ENCODE measurements at places on chromosomes 4 and X.

- DNase-seq: no peak
These were observed 33.9 kb downstream of the SLC39A8 start for GRCh38 chr4:102311407-102311806.

- no peak for DNase-seq
These were observed 127.4 kb upstream of the SFRP2 start for GRCh38 chr4:153916273-153916755.

- DNase-seq: no peak
These were observed 18.6 kb upstream of the SH3TC1 start for GRCh38 chr4:8180310-8181093.

DNA sequence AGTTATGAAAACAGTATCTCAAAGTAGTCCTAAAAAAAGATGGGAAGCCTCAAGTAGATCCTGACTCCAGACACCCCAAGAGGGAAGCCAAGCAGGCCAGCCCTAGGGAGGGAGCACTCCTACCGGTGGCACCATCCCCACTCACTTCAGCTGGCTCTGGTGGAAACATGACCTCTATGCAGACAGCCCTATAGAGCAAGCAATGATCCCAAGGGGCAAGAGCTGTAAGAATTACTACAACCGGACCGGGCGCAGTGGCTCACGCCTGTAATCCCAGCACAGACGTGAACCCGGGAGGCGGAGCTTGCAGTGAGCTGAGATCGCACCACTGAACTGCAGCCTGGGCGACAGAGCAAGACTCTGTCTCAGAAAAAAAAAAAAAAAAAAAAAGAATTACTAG lies 5.7 kb downstream of the LETM1 start:
- DNase-seq: no peak

DNA sequence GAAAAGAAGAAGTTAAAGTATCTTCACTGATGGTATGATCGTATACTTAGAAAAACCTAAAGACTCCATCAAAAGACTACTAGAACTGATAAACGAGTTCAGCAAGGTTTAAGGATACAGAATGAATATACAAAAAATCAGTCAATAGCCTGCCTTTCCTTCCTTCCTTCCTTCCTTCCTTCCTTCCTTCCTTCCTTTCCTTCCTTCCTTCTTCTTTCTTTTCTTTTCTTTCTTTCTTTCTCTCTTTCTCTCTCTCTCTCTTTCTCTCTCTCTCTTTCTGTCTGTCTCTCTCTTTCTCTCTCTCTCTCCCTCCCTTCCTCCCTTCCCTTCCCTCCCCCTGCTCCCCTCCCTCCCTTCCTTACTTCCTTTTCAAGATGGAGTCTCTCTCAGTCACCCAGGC lies 362.7 kb downstream of the BMPR1B start:
- DNase-seq: no peak

DNA sequence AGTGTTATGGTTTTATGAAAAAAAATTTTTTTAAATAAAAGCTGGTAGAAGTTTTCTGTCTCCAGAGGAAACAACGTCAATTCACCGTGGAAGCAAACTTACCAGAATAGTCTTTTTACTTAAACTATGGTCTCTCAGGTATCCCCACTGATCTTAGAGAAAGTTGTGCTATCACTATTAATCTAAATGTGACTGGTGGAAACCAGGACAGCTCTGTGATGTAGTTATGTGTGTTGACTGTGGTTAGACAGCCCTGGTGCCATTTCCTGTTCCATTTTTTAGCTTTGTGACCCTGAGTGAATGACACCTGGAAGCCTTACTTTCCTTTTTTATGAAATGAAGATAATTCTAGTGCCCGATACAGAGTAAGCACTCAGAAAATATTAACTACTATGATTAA lies 111.8 kb upstream of the HUWE1 start:
- no peak for DNase-seq

- DNase-seq: no peak
These were observed 50.9 kb downstream of the TSPAN7 start for GRCh38 chrX:38612281-38612680.

DNA sequence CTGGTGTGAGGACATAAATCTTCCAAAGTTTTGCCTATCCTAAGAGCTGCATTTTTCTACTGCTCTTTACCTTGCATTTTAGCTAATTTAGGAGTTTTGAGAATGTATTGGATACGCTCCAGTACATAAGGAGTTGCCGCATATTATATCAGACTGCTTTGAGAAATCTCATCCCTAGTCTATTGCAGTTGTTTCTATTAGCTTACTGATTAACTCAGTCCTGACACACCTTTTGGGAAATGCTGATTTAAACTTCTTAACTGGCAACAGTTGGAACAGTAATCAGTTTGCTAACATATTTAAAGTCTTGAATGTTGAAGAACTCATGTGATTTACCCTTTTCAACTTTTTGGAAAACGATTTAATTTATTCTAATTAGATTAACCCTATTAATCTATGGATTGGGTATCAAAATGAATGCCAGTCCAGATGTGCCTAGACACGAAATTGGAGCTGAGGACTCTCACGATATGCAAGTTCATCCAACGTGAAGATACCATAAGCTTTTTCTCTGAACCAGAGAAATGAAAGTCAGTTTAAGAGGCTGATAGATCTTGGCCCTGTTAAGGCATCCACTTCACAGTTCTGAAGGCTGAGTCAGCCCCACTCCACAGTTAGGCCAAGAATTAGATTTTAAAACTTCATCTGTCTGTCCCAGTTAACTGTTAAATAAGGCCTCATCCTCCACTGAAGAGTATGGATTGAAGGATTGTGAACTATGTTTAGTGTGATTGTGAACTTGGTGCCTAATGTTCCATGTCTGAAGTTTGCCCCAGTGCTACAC lies 90.0 kb downstream of the MAOA start:
- no peak for DNase-seq

DNA sequence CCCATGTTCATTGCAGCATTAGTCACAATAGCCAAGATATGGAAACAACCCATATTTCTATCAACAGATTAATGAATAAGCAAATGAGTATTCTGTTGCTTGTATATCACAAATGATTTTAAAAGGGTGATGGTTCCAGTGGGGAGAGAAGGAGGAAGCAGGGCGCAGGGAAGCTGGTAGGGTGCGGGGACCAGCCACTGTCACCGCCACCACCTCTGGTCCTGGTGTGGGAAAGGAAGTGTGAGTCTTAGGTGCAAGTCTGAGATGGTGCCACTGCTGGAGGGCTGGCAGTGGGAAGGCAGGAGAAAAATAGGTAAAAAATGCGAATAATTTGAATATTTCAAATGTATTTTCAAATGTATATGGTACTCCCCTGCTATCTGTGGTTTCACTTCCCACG lies 286.8 kb upstream of the DDX53 start:
- no peak for DNase-seq

DNA sequence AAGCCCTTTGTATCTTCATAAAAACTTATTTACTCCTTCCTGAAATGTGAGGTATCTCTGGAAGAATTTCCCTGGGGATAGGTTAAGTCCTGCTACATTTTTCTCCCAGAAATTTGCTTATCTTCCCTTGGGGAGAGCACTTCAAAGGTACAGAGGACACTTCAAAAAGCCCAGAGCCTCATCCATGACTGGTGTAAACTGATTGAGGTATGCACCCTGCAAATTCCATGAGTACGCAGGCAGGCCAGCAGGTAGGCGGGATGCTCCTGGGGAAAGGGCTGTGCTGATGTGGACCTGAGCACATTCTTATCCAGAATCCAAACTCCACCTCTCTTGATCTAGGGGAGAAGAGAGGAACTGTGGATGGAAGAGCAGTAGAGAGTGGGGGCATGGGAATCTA lies 26.3 kb upstream of the RASGEF1B start:
- DNase-seq: no peak

GRCh38 chrX:104104676-104105075 lies 7.6 kb upstream of the ZCCHC18 start:
- no peak for DNase-seq

DNA sequence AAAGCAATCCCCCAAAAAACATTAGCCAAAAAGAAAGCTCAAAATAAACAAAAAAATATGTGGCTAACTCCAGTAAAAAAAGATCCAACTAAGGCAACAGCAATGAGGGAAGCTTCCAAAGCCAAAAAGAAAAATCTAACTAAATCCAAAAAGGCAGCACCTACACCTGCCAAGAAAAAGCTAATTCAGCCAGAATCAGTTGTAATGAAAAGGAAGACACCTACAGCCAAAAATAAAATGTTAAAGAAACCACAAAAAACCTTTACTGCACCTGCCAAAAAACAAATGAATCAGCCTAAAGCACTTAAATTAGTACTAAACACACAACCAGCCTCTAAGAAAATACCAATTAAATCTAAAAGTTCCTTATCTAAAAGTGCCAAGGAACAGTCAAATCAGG lies 37.2 kb upstream of the CABS1 start:
- no peak for DNase-seq

Data from ovary (tissue), 10 donors.